Endothelial cell of umbilical vein (primary cell): ENCODE measurements at places on chromosomes 6 and 20. TPM values are rescaled to one million over a fixed set of nuclear protein-coding genes. Genes with fewer than 3 reads are reported as not detected.

Gene CGA
- not detected in 2 replicates for total RNA-seq

Gene C6orf58
- total RNA-seq, result not detected in 2 replicates

Gene SLC17A3
- total RNA-seq, result not detected in 2 replicates

Gene PRDM13
- total RNA-seq, result not detected in 2 replicates

Gene PROCR
- 228 and 251 TPM in 2 replicates for total RNA-seq

Gene GTSF1L
- not detected in 2 replicates for total RNA-seq

Gene ALDH8A1
- 0.58 and 0.95 TPM in 2 replicates for total RNA-seq

Gene SLC22A3
- not detected in 2 replicates for total RNA-seq

Gene OTOR
- total RNA-seq, result not detected in 2 replicates

Gene CST5
- total RNA-seq, result not detected in 2 replicates

DNA sequence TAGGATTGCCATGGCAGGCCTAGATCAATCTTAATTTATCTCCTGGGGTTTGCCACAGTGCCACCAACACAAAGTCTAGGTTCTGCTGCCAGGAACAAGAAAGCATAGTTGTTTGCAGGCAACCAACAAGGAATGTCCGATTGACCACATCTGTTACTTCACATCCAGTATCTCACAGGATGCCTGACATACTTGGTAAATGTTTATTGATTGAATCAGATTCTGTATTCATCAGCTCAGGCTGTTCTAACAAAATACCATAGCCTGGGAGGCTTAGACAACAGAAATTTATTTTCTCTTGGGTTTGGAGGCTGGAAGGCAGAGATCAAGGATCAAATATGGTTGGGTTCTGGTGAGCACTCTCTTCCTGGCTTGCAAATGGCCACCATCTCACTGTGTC is 26.3 kb upstream of the MC3R start:
- DNase-seq, result no peak

DNA sequence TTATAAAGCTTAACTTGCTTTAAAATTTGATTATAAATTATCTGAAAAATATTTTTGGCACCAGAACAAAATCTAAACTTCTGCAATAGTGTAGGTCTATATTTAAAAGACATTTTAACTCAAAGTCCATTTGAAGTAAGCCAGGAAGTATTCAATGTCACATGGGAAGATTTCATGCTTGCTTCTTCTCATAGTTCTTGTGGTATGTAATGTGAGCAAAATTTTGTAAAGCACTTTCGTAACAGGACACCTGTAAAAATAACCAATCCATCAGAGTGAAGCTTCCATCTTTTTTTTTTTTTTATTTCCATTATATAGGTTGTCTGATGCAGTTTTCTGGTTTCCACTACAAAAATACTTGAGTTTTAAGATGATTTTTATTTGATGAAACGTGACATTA is 386.1 kb downstream of the LAMA2 start:
- no peak for DNase-seq

DNA sequence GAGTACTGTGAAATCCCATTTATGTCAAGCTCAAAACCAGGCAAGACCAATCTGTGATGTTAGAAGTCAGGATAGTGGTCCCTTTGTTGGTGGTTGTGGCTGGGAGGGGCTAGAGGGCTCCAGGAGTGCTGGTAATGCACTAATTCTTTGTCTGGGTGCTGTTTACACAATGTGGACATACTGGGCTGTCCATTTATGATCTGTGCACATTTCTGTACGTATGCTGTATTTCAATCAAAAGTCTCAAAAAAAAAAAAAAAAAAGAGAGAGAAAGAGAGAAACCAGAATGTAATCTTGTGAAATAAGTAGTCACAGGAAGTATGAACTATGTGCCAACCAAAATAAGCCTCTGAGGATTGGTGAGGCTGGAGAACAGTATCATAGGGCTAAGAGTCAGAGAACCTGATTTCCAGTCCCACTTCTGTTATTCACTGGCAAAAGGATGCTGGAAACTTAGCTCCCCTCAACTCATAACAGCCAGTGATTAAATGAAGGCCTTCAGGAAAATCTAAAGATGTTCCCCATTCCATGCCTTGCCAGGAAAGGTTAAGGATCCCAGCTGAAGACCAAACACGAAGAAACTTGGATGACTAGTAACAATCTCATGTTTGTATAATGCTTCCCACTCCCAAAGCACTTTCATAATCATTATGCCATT is 19.6 kb upstream of the TRAM2 start:
- DNase-seq, result peak; percentile 30

GRCh38 chr6:156508126-156508525 is 269.1 kb upstream of the ARID1B start:
- DNase-seq, result no peak

- no peak for DNase-seq
Measured at GRCh38 chr20:58647162-58647795, 3.8 kb upstream of the STX16 start.

DNA sequence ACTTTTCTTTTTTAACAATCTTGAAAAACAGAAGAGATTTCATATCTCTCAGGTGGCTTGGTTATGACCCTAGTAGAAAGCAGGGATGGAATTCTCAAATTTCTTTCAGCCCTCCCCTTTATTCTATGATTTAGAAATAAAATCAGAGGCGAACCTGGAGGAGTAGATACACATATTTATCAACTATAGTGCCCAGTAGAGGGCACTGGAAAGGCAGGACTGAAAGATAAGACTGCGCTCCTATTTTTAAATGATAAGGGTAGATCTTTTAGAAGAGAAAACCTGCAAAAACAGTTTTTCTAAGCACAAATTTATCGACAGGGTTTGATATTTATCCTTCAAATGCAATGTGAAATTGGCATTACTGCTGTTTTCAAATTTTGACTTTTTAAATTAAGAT is 1296.6 kb downstream of the EPHA7 start:
- peak; percentile 44 for DNase-seq

- no peak for DNase-seq
Measured at GRCh38 chr6:22466665-22467245, 102.6 kb upstream of the HDGFL1 start.

GRCh38 chr6:154239392-154239791 is 117.2 kb downstream of the IPCEF1 start:
- no peak for DNase-seq

DNA sequence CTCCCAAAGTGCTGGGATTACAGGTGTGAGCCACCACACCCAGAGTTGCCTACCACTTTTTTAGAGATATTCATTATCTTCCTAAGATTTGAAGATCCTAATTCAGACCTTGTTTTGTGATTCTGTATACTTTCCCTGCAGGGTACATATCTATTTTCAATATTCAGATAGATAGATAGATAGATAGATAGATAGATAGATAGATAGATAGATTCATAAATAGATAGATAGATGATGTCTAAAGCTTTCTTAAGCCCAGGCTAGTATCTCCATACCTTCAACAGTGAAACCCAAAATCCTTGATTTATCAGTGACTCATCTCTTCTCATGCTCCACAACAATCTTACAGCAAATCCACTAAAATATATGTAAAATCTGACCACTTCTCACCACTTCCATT is 30.8 kb downstream of the ZNF391 start:
- no peak for DNase-seq

- no peak for DNase-seq
Measured at GRCh38 chr6:168211681-168212080, 107.9 kb downstream of the DACT2 start.

GRCh38 chr6:31701666-31702404 is 1.3 kb downstream of the ABHD16A start:
- DNase-seq, result peak; percentile 8

- no peak for DNase-seq
Measured at GRCh38 chr20:44288252-44288651, 22.8 kb downstream of the FITM2 start.

DNA sequence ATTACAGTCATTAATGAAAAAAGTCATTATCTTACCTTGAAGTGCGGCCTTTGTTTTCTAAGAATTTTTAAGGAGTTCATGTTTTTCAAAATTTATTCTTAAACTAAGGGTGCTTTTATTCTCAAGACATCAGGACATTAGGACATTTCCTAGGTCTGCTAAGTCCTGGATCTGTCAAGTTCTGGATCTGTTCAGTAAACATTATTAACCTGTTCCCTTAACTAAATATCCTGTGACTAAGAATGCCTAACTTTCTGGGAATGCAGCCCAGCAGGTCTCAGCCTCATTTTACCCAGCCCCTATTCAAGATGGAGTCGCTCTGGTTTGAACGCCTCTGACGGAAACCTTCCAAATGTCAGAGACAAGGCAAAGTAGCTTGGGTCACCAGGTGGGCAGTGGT is 302.6 kb downstream of the SYNE1 start:
- DNase-seq, result no peak

GRCh38 chr6:154520280-154520679 is 9.8 kb upstream of the CNKSR3 start:
- no peak for DNase-seq

DNA sequence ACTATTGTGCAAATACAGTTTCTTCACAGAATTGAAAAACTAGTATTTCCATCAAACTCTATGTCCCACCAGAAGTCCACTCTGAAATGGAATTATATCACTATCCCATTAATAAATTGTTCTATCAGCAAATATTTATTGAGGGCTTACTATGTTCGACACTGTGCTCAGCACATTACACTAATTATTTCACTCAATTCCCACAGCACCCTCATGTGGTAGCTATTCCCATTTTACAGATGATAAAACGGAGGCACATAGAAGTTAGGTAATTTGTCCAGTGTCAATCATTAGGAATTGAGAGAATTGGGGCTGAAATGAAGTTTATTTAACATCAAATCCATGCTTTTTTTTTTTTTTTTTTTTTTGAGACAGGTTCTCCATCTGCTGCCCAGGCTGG is 52.5 kb downstream of the MKKS start:
- peak; percentile 31 for DNase-seq

- no peak for DNase-seq
Measured at GRCh38 chr6:7559651-7560385, 18.3 kb downstream of the DSP start.

- DNase-seq, result no peak
Measured at GRCh38 chr6:128235556-128235955, 284.8 kb downstream of the PTPRK start.

GRCh38 chr6:142696123-142697000 is 248.6 kb downstream of the HIVEP2 start:
- no peak for DNase-seq
